Muscle of leg (tissue), 16 donors: ENCODE measurements at places on chromosomes 1 and 21. TPM values are rescaled to one million over a fixed set of nuclear protein-coding genes. Genes with fewer than 3 reads are reported as not detected.

FAM151A gene
- total RNA-seq, result not detected

ADAMTSL4 gene
- total RNA-seq, result 20.2 TPM

THEMIS2 gene
- 3.1 TPM for total RNA-seq

UBE2U gene
- total RNA-seq, result not detected

- no peaks in the 10 kb centered on the region for H3K36me3 ChIP-seq
- no peak overlapping the region for H3K4me3 ChIP-seq
- H3K27me3 ChIP-seq, result peaks cover 71% of the 10 kb centered on the region
Measured at GRCh38 chr1:205043866-205044265, 854 bp downstream of the CNTN2 start.

DNA sequence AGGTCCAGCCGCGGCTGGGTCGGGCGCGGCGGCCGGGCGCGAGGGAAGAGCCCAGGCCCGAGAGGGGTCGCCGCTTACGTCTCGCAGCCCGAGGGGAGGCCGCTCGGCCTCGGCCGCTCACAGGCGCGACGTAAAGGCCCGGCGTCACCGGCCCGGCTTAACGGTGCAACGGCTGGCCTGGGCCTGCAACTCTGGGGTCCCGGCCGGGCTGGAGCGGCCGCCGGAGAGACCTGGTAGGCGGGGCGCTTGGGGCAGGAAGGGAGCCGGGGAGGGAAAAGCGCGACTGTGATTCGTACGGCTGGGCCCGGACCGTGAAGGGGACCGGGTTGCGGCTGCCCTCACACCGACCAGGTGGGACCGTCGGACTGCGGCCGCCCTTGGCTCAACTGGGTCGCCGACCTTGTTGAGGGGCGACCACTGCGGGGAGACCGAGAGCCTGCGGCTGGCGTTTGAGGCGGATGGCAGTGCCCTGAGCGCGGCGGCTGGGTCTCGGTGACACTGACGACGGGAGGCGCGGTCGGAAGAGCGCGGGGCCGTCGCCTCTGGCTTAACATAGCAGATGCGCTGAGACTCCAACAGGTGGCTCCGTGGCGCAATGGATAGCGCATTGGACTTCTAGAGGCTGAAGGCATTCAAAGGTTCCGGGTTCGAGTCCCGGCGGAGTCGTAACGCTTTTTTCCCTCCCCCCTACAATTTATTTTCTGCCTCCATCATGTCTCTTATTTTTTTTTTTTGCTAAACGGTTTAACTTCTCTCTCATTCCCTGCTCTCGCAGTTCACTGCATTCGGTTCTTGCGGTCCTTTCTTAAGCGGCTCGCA is 31.8 kb downstream of the DNTTIP2 start:
- no peaks in the 10 kb centered on the region for H3K36me3 ChIP-seq
- peak overlapping the region; percentile 85 for H3K4me3 ChIP-seq
- H3K27ac ChIP-seq, result peak overlapping the region; percentile 99
- H3K27me3 ChIP-seq, result no peaks in the 10 kb centered on the region

- peaks cover 12% of the 10 kb centered on the region for H3K4me1 ChIP-seq
- peak; percentile 95 for DNase-seq
- H3K4me3 ChIP-seq, result peak overlapping the region; percentile 97
- peak overlapping the region; percentile 99 for H3K27ac ChIP-seq
Measured at GRCh38 chr1:35192056-35192852, 691 bp downstream of the SFPQ start.

DNA sequence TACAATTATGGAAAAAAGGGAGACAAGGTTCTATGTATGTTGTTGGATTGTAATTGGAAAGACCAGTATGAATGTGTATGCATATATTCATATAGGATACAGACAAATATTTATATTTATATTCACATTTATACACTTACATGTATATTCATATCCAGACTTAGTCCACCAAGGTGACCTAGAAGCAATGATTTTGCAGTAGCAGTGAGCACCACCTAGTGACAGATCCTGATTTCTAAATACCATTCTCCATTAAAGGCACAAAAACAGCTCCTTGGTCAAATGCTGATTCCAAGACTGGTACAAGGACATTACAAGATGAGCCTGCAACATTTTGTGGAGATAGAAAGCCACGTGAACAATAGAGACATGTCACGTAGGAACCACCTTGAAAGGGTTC is 153.4 kb downstream of the SDCCAG8 start:
- H3K27ac ChIP-seq, result no peak overlapping the region
- no peak overlapping the region for H3K4me3 ChIP-seq
- H3K36me3 ChIP-seq, result no peaks in the 10 kb centered on the region
- H3K4me1 ChIP-seq, result no peaks in the 10 kb centered on the region
- no peaks in the 10 kb centered on the region for H3K27me3 ChIP-seq
